Effector memory CD4-positive, alpha-beta T cell (primary cell): ENCODE measurements at places on chromosomes 2 and 18.
A peak's percentile ranks its signal among the peaks of the same experiment; 100 is the strongest.

GRCh38 chr2:197452754-197453122, 614 bp upstream of the COQ10B start:
- no peak for DNase-seq

- no peak for DNase-seq
These were observed 6.6 kb upstream of the DNAH7 start for GRCh38 chr2:196075196-196075595.

DNA sequence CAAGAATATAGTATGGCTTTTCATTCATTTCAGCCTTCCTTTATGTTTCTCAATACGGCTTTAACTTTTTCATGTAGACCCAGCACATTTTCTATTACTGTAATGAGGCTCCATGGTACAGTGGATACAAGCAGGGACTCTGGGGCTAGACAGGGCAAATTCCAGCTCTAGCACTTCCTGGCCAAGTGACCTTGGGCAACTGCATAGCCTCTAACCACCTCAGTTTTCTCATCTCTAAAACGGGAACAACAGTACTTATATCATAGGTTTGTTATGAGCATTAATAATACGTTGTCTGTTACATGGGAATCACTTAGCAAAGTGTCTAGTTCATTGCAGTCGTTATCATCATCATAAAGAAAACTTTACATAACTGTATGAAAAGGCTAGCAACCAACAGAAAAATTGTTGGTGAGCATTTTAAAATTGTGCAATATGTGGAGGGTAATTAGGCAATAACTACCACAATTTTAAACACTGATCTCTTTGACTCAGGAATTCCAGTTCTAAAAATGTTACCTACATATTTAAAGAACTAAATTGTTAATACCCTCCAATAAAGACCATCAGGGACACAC, 13.7 kb upstream of the RMDN2 start:
- no peak for DNase-seq

- no peak for DNase-seq
These were observed 407.6 kb upstream of the MYT1L start for GRCh38 chr2:2738684-2739083.

DNA sequence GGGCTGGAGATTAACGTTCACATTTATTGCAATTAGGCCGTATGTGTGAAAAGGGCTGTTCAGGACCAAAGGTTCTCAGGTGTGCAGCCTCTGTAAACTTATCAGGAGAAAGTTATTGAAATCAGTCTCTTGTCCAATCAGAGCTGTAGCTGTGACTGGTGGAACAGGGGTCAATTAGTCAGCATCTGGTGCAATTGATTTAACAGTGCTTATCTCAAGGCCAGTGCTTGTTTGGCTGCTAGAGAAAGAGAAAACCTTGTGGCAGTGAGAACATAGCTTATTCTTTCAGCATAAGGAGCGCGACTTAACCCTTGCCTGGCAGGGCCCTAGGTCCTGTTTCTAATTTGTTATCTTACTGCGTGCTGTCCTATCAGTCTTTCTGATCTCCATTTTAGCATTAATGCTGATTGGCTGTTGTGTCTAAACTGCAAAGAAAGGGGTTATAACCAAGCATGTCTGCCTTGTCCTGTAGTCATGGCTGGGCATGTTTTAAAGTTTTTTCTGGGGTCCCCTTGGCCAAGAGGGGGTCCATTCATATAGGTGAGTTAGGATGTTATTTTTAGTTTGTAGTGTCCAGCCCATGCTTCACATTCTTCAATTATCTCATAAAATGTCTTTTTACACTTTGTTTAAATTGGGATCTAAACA, 66.4 kb downstream of the CYB5A start:
- DNase-seq, result no peak

DNA sequence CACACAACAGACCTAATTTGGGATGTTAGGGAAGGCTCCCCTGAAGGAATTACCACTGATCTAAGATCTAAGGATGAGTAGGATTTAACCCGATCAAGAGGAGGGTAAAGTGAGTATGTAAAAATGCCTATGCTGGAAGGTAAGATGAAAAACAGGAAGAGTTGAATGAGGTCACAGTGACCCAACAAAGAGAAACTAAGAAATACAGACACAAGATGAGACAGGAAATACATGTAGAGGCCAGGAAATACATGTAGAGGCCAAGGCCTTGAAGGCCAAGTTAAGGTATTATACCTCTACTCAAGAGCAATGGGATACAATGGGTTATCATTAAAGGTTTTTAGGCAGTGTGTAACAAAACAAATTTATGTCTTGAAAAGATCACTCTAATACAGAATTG, 131.6 kb upstream of the TANK start:
- DNase-seq, result no peak

GRCh38 chr2:215363039-215363438, 51.2 kb downstream of the ATIC start:
- no peak for DNase-seq

GRCh38 chr2:101775092-101775491, 77.6 kb downstream of the MAP4K4 start:
- no peak for DNase-seq

DNA sequence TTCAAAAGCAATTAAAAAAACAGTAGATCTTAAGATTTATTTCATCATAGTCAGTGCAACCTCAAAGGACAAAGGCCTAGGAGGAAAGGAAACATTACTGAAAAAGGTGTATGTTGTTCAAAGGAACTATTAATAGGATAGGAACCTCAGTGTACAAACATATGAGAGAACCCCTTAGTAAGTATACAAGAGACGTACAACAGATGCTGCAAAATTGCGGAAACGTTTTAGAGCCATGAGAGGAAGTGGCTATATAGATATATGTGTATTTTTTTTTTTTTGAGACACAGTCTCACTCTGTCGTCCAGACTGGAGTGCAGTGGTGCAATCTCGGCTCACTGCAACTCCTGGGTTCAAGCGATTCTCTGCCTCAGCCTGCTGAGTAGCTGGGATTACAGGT, 22.2 kb downstream of the PIK3C3 start:
- DNase-seq, result no peak

GRCh38 chr2:130819608-130820278, 17.0 kb upstream of the ARHGEF4 start:
- DNase-seq, result no peak

- DNase-seq, result no peak
These were observed 45.9 kb upstream of the ITGA4 start for GRCh38 chr2:181411105-181411849.

DNA sequence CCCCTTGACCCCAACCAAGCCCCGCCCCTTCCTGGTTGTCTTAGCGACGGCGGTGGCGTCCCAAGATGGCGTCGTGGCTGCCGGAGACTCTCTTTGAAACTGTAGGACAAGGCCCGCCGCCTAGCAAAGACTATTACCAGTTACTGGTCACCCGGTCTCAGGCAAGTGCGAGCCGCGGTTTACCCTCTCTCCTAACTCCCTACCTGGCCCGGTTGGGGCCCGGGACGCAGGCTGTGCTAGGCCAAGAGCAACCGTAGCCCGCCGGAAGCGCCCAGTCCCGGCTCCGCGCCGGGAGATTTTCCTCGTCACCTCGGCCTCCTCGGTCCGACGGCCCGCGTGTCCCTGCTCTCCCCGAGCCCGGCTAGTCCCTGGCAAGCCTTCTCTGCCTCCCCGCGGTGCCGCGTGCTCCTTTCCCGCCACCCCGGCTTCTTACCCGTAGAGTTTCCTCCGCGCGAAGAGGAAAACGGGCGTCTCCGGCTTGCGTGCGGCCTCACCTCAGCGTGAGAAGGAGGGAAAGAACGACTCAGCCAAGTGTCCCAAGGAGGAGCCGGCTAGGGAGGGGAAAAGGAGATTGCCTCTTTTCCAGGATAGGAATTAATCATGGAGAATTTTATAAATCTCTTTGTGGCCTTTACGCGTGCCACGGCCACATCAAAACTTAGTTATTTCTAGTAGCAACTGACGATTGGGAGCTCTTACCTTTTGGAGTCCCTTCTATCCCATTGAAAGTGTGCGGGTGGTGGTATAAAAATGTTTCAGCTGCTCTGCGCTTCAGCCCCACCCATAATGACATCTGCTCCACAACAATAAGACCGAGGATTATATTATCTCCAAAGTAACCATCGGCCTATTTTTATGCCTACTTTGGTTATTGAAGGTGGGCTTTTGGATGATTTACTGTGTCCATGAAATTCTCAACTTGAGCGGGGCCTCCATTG, at the start of gene FBXO36:
FBXO36 (plus strand) TSS at position 55 of the 938 bp plus-strand sequence; CDS start at position 66, 11 bp downstream.
- peak; percentile 82 for DNase-seq

GRCh38 chr2:155250800-155251199, 552.3 kb downstream of the KCNJ3 start:
- no peak for DNase-seq

DNA sequence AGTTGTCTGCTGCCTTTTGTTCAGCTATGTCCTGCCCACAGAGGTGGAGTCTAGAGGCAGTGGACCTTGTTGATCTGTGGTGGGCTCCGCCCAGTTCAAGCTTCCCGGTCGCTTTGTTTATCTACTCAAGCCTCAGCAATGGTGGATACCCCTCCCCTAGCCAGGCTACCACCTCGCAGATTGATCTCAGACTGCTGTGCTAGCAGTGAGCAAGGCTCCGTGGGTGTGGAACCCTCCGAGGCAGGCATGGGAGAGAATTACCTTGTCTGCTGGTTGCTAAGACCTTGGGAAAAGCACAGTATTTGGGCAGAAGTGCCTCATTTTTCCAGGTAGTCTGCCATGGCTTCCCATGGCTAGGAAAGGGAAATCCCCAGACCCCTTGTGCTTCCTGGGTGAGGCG, 146.0 kb downstream of the KCNJ3 start:
- no peak for DNase-seq

DNA sequence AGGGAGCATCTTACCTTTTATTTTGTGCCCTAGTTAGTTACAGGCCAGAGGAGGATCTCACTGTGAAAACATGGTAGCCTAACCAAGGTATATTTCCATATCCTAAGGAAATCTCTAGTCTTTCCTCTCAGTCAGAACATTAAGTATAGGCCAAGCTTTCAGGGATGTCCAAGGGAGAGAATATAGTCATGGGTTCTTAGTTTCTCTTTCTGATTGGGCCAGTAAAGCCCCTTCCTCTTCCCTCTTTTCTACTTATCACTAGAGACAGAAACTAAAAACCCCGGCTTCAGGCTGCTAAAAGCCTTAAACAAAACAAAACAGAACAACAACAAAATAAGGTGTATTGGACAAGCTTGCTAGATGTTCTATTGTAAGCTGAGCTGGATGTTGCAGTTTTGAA, 44.3 kb upstream of the TNFRSF11A start:
- no peak for DNase-seq

DNA sequence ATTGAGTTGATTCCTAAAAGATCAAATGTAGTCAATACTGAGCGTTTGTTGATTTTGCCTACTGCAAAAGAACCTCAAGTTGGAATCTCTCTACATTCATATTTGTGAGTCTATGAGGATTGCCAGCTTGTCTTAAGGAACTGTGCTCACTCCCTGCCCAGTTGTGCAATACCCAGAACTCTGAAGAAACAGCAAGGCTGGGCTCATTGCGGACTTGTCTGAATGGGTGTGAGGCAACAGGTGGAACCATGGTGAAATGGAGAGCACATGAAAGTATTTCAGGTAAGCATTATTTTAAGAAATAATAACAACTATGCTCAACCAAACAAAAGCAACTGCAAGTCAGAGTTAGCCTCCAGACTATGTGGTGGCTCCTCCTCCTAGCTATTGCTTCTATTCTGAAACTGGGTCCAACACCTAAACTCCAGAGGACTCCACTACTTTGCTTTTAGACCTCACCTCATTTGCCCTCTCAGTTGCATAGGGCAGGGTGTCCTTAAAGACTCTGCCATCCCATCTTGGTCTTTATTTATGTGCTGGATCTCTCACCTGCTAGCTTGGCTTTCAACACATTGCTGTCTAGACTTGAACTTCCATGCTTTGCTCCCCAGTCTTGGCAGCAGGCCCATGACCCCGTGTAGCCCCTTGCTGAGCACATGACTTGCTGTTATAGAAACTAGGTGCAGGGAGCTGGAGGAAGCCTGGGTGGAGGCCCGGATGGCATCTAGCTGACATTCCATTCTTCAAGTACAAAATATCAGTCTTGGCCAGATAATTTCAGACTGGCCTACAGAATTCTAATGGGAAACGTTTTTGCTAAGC, 94.8 kb upstream of the ARL5A start:
- DNase-seq, result no peak

GRCh38 chr2:31318361-31319336, 84.7 kb downstream of the EHD3 start:
- DNase-seq, result peak; percentile 2

DNA sequence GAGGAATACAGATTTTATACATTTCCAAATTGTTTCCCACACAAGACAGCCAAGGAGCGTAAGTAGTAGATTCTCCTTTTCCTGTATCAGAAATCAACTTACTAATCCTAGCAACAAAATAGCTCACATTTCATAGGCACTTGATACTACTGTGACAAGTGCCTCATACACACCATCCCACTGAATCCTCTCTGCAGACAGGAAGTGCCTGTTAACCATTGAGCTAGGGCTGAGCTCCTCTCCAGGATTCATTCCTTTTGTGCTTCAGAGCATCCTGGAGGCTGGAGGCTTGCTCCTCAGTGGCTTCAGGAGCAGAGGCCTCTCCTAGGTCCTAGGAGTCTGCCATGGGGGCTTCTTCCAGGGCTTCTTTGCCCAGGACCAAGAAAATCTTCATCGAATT, 20.8 kb upstream of the ZNF396 start:
- no peak for DNase-seq

DNA sequence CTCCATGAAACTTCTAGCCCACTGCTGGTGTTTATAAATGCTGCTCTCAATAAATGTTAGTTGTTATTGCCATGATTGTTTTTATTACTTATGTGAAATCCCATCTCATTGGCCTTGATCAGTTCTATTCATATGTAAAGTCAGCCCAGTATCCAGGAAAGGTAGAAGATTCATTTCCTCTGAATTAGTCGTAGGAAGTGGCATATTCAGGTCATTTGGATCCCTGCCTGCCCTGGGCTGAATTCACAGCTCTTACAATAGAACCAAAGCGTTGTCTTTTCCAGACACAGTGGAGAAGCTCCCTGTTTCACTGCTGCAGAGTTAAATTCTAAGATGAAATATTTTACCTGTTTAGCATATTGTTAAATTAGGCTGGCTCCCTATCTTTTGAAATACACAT, 70.3 kb downstream of the MAIP1 start:
- DNase-seq, result no peak

DNA sequence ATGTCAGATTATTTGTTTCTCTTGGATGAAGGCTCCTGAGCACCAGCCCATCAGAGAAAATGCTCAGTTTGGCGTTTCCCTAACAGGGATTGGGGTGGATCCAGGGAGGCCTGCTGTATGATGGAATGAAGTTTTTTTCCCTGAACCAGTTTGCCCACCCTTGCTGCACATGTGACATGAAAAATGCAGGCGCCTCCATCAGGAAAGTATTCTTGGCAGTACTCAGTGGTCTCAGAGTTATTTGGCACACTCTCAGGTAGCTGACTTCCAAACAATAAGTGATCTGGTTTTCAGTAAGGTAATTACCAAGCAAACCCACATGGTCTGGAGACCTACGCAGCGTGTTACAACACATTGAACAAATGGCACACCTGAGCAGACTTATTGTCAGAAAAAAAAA, 254.9 kb downstream of the PAX3 start:
- DNase-seq, result no peak

GRCh38 chr18:13276530-13277520, 58.3 kb downstream of the LDLRAD4 start:
- no peak for DNase-seq

- DNase-seq, result no peak
These were observed 303.8 kb downstream of the FSIP2 start for GRCh38 chr2:186042207-186043028.
